ENCODE measurements at places on chromosomes 6 and 20. TPM values are rescaled to one million over a fixed set of nuclear protein-coding genes. Genes with fewer than 3 reads are reported as not detected.
A peak's percentile ranks its signal among the peaks of the same experiment; 100 is the strongest.

DNA sequence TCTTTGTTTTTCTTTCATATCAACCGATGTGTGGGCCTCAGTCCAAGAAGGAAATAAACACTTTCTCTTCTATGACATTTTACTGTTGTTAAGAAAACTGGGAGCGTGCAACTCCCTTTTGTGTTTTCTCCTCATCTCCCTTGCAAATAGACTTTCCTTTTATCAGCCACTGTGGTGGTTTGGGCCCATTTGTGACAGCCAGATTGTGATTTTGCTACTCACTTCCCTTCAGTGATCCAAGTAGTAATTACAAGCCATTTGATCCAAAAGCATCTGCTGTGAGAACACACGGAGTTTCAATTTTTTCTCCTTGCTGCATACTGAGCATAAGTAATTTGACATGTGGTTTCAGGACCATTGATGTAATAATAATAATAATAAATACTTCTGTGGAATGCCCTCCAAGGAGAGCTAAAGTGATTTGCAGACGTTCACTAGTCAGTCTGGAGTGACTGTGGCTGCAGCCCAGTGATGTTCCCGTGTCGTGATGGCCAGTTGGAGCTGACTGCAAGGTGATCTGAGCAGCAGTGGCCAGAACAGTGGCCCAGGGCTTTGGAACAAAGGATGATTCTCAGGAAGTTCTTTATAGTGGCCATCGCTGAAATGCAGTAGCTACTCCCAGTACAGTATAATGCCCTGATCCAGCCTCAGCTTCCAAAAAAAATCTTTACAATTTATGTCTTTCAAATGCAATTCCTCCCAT lies 91.9 kb upstream of the CLDN20 start:
- H3K27me3 ChIP-seq: no peaks in the 10 kb centered on the region
- H3K27ac ChIP-seq: peak overlapping the region; percentile 90
- peaks cover 26% of the 10 kb centered on the region for H3K4me1 ChIP-seq

DNA sequence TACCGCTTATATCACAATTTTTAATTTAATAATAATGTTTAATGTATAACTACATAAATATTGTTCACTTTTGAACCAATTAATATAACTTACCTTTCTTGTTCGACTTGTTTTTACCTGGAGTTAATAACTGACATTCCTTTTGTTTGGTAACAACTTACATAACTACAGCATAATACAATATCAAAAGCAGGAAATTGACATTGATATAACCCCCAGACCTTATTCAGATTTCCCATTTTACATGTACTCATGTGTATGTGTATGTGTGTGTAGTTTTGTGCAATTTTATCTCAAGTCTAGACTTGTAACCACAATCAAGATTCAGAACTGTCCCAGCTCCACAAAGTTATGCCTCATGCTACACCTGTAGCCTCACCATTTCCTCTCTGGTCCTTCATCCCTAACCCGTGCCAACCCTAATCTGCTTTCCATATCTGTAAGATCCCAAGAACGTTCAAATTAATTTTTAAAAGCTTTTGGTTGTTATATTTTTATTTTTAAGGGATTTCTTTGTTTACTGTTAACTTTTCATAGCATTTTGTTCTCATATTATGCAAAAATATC lies 190.6 kb downstream of the MANEA start:
- no peaks in the 10 kb centered on the region for H3K36me3 ChIP-seq
- no peak overlapping the region for H3K27ac ChIP-seq
- H3K27me3 ChIP-seq: peaks cover 5% of the 10 kb centered on the region
- H3K4me1 ChIP-seq: no peaks in the 10 kb centered on the region
- no peak for DNase-seq
- no peak overlapping the region for H3K4me3 ChIP-seq

The EPPIN gene
- total RNA-seq: not detected

DNA sequence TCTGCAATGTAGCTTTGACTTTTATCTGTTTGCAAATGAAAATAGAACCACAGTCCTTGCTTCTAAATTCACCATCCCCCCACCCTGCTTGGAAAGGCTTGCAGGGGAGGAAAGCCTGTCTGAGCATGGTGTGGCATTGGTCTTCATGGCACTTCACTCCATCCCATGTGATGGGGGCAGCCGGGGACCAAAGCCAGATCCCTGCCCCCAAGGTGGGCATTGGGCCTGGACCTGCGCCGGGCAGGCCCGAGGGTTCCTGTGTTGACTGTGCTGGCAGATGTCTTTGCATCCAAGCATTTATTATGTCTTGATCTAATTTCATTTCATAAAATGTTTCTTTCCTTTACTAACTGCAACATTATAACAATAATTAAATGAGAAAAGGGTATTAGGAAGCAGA lies 120.0 kb downstream of the SYNDIG1 start:
- H3K36me3 ChIP-seq: no peaks in the 10 kb centered on the region
- no peaks in the 10 kb centered on the region for H3K27me3 ChIP-seq
- DNase-seq: no peak
- H3K4me1 ChIP-seq: no peaks in the 10 kb centered on the region
- no peak overlapping the region for H3K4me3 ChIP-seq
- H3K27ac ChIP-seq: no peak overlapping the region

GRCh38 chr6:30258204-30258603 lies 45.0 kb upstream of the TRIM26 start:
- DNase-seq: no peak
- H3K27ac ChIP-seq: no peak overlapping the region
- no peaks in the 10 kb centered on the region for H3K4me1 ChIP-seq
- H3K4me3 ChIP-seq: no peak overlapping the region

The LTB gene
- 0.37 TPM for total RNA-seq

DNA sequence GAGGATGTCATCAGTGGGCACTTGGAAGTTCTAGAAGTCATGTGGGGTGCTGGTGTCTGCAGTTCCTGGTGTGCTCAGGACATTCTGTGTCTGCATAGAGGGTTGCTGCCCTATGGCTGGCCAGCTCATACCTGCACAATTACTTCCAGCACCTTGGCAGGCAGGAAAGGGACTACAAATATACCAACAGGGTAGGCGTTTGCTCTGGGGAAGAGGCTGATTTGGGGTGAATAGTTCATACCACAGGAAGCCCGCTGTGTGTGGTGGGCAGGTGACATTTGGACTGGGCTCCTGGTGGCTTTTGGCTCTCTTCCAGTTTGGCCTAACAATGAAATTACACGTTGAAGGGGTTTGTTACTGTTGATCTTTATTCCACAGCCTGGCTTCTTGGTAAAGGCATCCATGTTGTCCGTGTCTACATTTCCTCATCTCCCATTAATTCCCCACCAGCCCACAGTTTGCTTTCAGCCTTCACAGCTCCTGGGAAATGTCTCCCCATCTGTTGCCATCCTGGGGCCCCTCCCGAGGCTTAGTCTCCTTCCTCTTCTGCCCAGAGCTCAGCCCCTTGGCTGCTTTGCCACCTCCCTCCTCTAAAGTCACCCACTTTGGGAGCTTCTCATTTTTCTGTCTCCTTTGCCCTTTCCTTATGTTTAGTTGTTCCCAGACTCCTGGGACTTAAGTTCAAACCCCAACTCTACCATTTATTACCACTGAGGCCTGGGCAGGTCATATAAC lies 88.1 kb downstream of the RSPH3 start:
- no peaks in the 10 kb centered on the region for H3K27me3 ChIP-seq
- H3K27ac ChIP-seq: no peak overlapping the region
- H3K4me1 ChIP-seq: no peaks in the 10 kb centered on the region

The GHRH gene
- not detected for total RNA-seq

The SRSF3 gene
- 479 TPM for total RNA-seq

The SPEF1 gene
- total RNA-seq: 0.32 TPM

The UST gene
- total RNA-seq: 10.0 TPM

- no peak overlapping the region for H3K27ac ChIP-seq
- peaks cover 8% of the 10 kb centered on the region for H3K4me1 ChIP-seq
- no peak for DNase-seq
- H3K36me3 ChIP-seq: no peaks in the 10 kb centered on the region
- no peak overlapping the region for H3K4me3 ChIP-seq
Observed at GRCh38 chr6:38270367-38270766, 369.4 kb downstream of the BTBD9 start.

- no peaks in the 10 kb centered on the region for H3K4me1 ChIP-seq
- no peaks in the 10 kb centered on the region for H3K36me3 ChIP-seq
- no peak overlapping the region for H3K27ac ChIP-seq
- H3K4me3 ChIP-seq: no peak overlapping the region
- no peak for DNase-seq
Observed at GRCh38 chr6:7016226-7016625, 91.5 kb upstream of the RREB1 start.

The TSBP1 gene
- not detected for total RNA-seq

DNA sequence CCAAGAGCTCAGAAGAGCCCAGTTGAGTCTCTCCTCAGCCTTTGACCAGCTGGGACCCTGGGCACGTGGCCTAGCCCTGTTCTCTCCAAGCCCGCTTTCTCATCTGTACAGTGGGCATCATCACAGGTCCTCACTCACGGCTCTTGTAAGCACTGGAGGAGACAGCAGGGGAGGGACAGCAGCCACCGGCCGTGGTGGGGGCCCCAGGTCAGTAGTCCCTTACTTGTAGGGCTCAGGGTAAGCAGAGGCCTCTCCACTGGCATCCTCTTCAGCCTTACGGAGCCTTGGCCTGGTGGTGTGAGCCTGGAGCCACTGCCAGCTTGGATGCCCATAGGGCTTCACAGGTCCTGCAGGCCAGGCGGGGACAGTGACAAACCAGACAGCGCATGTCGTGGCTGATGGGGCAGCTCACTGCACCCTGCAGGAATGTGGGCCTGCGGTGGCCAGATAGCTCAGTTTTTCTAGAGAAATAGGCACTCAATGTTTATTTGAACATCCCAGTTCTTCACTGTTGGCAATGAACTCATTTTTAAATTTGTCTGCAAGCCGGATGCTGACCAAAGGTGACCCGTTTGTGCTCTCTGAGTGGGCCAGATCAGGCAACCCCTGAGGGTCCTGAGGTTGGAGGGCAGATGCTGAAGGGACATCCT lies 65.1 kb downstream of the ADNP start:
- H3K27ac ChIP-seq: no peak overlapping the region
- no peak overlapping the region for H3K4me3 ChIP-seq
- H3K36me3 ChIP-seq: peaks cover 6% of the 10 kb centered on the region
- no peak for DNase-seq
- H3K27me3 ChIP-seq: no peaks in the 10 kb centered on the region

The MTCH1 gene
- total RNA-seq: 78.2 TPM

GRCh38 chr6:145189836-145190235 lies 545.5 kb downstream of the EPM2A start:
- no peak overlapping the region for H3K27ac ChIP-seq
- H3K4me3 ChIP-seq: no peak overlapping the region
- H3K4me1 ChIP-seq: no peaks in the 10 kb centered on the region
- no peaks in the 10 kb centered on the region for H3K36me3 ChIP-seq
- no peak for DNase-seq

- no peaks in the 10 kb centered on the region for H3K4me1 ChIP-seq
- DNase-seq: no peak
- peaks cover 26% of the 10 kb centered on the region for H3K36me3 ChIP-seq
- H3K27me3 ChIP-seq: no peaks in the 10 kb centered on the region
- no peak overlapping the region for H3K4me3 ChIP-seq
Observed at GRCh38 chr6:34334796-34335416, 57.6 kb downstream of the NUDT3 start.

GRCh38 chr20:38805502-38805957 lies at the start of gene PPP1R16B:
TSS of gene PPP1R16B (plus strand) at chr20:38805697. CDS start at chr20:38835926, 30,229 bp downstream.
- peaks cover 24% of the 10 kb centered on the region for H3K27me3 ChIP-seq
- H3K4me1 ChIP-seq: no peaks in the 10 kb centered on the region
- no peaks in the 10 kb centered on the region for H3K36me3 ChIP-seq

DNA sequence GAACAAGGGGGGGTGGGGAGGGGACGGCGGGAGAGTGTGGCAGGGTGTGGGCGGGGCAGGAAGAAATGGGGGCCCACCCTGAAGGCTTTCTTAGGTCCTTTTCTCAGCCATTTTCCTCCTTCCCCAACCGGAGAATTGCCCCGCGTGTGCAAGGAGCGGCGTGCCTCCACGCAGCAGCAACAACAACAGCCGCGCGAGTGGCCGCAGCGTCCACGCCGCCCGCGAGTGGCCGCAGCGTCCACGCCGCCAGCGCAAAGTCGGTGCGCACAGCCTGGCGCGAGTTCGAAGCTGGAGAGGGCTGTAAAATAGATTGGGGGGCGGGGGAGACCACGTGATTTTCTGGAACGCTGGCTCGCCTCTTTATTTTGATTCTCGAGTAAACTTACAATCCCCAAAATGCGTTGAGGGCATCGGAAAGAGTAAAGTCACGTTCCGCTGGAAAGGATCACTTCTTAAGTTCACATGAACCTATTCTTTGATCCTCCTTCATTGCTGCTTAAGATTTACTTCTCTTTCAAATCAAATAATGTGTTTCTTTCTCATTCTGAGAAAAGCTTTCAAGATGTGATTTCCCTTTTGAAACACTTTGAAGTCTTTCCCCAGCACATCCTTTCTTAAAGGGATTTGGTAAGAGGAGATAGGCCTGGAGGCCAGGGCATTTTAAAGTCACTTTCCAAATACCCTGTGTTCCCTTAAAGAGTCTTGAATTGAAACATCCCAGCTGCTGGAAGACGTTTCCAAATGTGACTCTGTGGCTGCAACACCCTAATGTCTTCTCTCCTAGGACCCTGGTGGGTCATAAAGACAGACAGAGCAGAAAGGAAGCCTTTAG lies 66.7 kb upstream of the ZNF217 start:
- DNase-seq: no peak
- peaks cover 24% of the 10 kb centered on the region for H3K4me1 ChIP-seq
- no peak overlapping the region for H3K27ac ChIP-seq
- H3K27me3 ChIP-seq: no peaks in the 10 kb centered on the region

DNA sequence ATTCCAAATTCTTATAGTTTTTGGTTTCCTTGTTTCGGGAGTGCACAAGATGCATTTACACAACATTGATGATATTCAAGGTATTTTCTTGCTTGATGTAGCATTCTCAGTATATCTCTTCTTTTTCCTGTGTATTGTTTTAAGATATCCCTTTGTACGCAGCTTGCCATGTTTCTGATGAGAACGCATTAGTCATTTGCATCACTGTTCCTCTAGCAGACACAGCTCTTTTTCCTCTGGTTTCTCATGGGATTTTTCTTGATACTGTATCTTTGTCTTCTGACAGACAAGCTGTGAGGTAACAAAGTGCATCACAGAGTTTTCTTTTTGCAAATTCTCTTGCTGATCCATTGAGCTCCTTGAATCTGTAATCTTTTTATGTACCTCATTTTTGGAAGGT lies 146.4 kb downstream of the SLC22A3 start:
- H3K4me3 ChIP-seq: no peak overlapping the region
- no peak for DNase-seq
- no peaks in the 10 kb centered on the region for H3K4me1 ChIP-seq
- no peak overlapping the region for H3K27ac ChIP-seq

The PKIB gene
- 6.0 TPM for total RNA-seq

DNA sequence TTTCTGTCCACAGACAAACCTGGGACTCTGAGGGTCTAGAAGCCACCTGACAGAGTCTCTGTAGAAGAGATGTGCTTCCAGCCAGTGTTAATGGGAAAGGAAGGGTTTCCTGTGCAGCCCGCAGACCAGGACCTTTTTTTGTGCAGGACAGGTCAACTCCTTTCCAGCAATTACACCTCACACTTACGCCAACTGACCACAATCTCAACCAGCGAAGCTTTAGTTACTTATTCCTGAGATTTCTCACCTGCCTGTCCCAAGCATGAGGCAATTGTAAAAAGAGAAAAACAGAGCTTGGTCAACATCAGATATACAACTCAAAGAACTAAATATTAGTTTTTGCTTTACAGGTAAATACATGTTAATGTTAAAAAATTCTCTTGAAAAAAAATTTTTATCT lies 393.8 kb upstream of the ID4 start:
- H3K27me3 ChIP-seq: peaks cover 12% of the 10 kb centered on the region
- no peak overlapping the region for H3K27ac ChIP-seq
- peaks cover 4% of the 10 kb centered on the region for H3K4me1 ChIP-seq
- no peak for DNase-seq
- H3K4me3 ChIP-seq: no peak overlapping the region
- H3K36me3 ChIP-seq: no peaks in the 10 kb centered on the region

Data from MCF 10A (cell line).